Neural crest cell (in vitro differentiated cells): ENCODE measurements at places on chromosomes 16 and 17. TPM values are rescaled to one million over a fixed set of nuclear protein-coding genes. Genes with fewer than 3 reads are reported as not detected.

- no peak overlapping the region for H3K27ac ChIP-seq
- H3K36me3 ChIP-seq = peaks cover 7% of the 10 kb centered on the region
- H3K4me1 ChIP-seq = no peaks in the 10 kb centered on the region
- no peak overlapping the region for H3K4me3 ChIP-seq
- no peaks in the 10 kb centered on the region for H3K27me3 ChIP-seq
- DNase-seq = no peak
Observed at GRCh38 chr16:4437366-4437765, 11.7 kb downstream of the DNAJA3 start.

The KRTAP9-8 gene
- not detected in 2 replicates for total RNA-seq

The DLG4 gene
- 49.4 and 51.4 TPM in 2 replicates for total RNA-seq

DNA sequence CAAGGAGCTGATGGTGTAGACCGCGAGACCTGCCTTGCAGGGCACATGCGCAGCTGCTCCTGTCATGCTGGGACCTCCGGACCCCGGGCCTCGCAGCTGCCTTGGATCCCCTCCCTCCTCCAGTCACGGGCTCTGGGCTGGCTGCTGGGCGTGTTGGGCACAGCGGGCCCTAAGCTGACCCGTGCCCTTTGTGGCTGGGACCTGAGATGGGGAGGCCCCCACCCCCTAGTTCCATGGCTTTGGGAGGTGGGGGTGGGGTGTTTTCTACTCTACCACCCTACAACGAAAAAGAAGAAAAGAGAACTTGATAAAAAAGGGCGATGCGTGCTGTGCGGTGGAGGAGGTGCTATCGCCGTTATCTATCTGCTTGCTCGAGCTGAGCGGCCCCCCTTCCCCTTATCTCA is 14.5 kb downstream of the ZFPM1 start:
- H3K36me3 ChIP-seq = no peaks in the 10 kb centered on the region
- no peak overlapping the region for H3K27ac ChIP-seq
- H3K27me3 ChIP-seq = no peaks in the 10 kb centered on the region
- H3K4me1 ChIP-seq = no peaks in the 10 kb centered on the region
- no peak for DNase-seq
